EH (cell line): ENCODE measurements at places on chromosomes 3 and 15.

- peak; percentile 95 for DNase-seq
Measured at GRCh38 chr15:80317389-80318182, 65.6 kb upstream of the CTXND1 start.

GRCh38 chr3:40920041-40920440, 279.3 kb upstream of the CTNNB1 start:
- DNase-seq, result no peak

- no peak for DNase-seq
Measured at GRCh38 chr15:78650022-78650421, 9.0 kb upstream of the CHRNB4 start.

DNA sequence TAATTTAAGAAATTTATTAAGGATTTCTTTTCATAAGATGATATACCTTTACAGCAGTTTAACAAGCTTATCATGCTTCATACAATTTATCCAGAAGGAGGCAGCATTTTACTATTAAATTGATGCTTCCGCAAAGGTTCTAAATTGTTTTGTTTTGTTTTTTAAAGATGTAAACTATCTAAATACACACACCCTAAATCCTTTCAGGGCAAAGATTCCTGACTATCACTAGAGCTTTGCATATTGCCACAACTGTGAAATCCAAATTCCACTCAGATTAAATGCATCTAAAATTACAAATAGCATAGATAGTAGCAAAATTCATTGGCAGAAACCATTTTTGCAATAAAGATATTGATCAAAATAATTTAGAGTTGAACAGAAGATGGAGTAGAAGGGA, 44.5 kb upstream of the CCNL1 start:
- DNase-seq, result peak; percentile 56

DNA sequence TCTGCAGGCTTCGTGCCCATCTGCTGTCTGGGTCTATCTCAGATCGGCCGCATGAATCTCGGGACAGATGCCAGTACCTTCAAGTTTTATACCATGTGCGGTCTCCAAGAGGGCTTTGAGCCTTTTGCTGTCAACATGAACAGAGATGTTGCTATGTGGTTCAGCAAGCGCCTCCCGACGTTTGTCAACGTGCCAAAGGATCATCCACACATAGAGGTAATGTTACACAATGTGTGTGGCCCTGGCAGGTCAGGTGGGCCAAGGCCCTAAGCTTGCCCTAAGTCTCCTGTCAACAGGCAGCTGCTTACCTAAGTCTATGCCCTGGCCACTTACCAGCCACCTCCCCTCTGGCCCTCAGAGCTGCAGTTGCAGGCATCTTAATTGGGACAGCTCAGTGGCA, 324.0 kb upstream of the CHRM5 start:
- no peak for DNase-seq

DNA sequence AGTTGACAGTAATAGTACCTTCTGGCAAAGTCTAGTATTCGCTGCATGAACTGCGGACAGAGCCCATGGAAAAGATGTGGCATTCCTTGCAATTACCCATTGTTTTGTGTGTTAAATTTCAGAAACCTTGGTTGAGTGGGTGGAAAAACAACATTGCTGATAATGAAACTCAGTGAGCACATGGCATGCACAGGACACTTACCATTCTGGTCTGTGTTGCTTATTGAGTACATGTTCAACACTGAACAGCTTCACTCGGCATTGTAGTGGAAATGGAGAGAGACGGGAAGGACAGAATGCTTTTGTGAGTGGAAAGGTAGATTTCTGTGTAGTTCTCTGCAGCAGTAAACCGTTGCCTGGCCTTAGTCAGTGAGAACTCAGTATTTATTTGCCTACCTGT, 165.3 kb downstream of the FNDC3B start:
- DNase-seq, result no peak

DNA sequence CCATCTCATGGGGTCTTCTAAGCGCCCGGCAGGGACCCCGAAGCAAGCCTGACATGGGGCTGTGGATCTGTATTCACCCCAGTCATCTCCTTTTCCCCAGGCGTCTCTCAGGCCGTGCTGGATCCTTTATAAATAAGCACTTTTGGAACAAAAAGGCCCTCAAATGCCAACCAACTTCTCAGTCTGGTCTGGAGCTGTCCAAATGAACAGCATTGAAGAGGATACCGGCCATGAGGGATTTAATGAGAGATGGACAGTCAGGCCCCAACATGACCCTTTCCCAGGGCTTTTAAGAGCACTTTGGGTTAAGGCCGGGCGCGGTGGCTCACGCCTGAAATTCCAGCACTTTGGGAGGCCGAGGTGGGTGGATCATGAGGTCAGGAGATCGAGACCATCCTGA, 89.2 kb upstream of the SPATA12 start:
- DNase-seq, result no peak

GRCh38 chr15:41258750-41259471, 27.8 kb downstream of the CHP1 start:
- DNase-seq, result no peak
